Tibial nerve (tissue), 4 donors: ENCODE measurements at places on chromosomes 2 and 18. TPM values are rescaled to one million over a fixed set of nuclear protein-coding genes. Genes with fewer than 3 reads are reported as not detected.

Gene STARD6
- total RNA-seq: not detected

Gene DUSP2
- total RNA-seq: 21.1 TPM

Gene TRIM43
- total RNA-seq: not detected

Gene REG3G
- total RNA-seq: not detected

Gene KIF1A
- 49.4 TPM for total RNA-seq

Gene PTPN4
- total RNA-seq: 15.0 TPM

Gene LRP2
- not detected for total RNA-seq

Gene RAB6C
- total RNA-seq: not detected

Gene HRH4
- not detected for total RNA-seq

Gene ZC3H15
- total RNA-seq: 47.9 TPM

Gene UGT1A10
- not detected for total RNA-seq

DNA sequence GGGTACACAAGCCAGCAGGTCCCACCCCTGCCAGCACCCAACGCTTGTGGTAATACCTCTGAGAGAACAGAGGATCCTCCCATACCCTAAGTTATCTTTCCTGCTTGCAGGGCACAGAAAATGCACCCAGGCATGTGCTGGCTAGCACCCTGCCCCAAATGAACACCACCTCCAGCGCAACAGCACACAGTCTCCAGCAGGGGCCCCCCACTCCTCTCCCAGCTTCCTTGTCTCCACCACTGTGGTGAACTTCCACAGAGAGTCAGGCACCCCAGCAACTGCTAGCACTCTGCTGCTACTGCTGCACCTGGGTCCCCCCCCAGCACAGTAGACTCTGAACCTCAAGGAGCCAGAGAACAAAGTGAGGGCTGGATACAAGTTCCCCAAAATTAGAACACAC lies 216.8 kb upstream of the CNTNAP5 start:
- H3K4me3 ChIP-seq: no peak overlapping the region
- H3K4me1 ChIP-seq: no peaks in the 10 kb centered on the region
- DNase-seq: no peak
- H3K27ac ChIP-seq: no peak overlapping the region
- H3K27me3 ChIP-seq: no peaks in the 10 kb centered on the region

DNA sequence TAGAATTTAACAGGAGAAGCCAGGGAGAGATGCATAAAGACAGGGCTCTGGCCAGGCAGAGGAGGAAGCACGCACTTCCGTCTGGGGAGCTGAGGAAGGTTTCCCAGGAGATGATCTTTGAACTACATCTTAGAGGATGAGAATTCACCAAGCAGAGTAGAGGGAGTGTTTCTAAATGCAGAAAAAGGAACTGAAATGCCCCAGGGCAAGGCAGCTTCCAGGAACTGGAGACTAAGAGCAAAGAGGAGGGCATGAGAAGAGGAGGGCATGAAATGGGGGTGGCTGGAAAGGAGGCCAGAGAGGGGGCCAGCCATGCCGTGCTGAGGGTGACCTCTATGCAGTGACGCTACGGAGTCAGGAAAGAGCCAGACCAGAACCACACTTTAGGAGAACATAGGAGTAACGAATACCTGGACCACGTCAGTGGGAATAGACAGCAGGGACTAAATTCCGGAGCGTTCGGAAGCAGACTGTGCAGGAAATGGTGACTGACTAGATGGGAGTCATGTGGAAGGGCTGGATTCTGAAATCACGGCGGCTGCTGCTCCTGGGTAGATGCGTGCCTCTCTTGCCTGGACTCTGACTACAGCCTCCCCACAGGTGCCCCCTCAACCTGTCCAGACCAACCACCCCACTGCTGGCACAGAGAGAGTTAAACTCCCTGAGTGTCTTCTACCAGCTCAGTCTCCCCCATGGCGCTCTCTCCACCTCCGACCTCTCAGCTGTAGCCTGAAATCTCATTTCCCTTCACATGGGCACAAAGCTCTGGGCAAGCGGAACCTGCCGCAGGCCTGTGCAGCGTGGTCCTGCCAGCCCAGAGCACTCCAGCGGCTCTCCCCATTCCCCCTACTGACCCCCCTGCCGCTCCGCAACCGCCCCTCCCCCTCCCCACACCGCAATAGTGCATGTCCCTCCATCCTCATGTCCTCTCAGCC lies 87.0 kb upstream of the RTN4 start:
- H3K4me3 ChIP-seq: no peak overlapping the region
- no peak for DNase-seq
- no peak overlapping the region for H3K27ac ChIP-seq
- H3K4me1 ChIP-seq: no peaks in the 10 kb centered on the region
- no peaks in the 10 kb centered on the region for H3K27me3 ChIP-seq

DNA sequence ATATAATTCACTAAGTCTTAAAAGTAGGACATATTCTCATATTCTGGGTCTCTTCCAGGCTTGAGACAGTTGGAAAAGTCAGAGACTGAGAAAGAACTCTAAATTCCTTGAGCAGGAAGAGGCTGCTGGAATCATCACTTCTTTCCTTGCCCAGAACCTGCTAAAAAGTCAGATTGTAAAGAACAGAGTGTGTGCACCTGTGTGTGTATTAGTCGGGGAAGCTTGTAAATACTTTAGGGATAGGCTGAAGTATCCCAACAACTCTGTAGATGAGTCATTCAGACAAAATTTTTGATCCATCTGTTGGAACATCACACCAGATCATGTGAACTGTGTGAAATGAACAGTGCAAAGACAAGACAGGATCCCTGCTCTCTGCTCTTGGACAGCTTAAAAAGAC lies 16.1 kb downstream of the GAREM1 start:
- H3K27ac ChIP-seq: no peak overlapping the region
- H3K4me3 ChIP-seq: no peak overlapping the region
- no peaks in the 10 kb centered on the region for H3K27me3 ChIP-seq
- no peak for DNase-seq

- no peaks in the 10 kb centered on the region for H3K36me3 ChIP-seq
- no peak overlapping the region for H3K4me3 ChIP-seq
- DNase-seq: peak; percentile 65
- no peaks in the 10 kb centered on the region for H3K4me1 ChIP-seq
- H3K27ac ChIP-seq: no peak overlapping the region
These were observed 108.7 kb downstream of the DPP10 start for GRCh38 chr2:114550895-114551793.

DNA sequence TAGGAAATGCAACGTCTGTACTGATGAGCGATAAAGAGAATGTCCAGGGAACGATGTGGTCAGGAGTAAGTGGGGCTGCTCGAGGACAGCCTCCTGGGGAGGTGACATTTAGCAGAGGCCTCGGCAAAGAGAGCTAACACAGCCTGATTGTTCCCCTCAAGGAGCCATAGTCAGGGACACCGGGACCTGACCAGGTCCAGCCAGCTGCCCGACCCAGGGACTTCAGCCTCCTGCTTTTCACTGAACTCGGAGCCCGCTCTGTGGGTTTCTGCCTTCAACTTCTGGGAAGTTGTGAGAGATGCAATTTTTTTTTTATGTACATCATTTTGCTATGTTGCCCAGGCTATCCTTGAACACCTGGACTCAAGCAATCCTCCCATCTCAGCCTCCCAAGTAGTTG lies 10.1 kb downstream of the NEU2 start:
- no peak overlapping the region for H3K27ac ChIP-seq
- H3K36me3 ChIP-seq: no peaks in the 10 kb centered on the region
- no peaks in the 10 kb centered on the region for H3K4me1 ChIP-seq
- no peak overlapping the region for H3K4me3 ChIP-seq

DNA sequence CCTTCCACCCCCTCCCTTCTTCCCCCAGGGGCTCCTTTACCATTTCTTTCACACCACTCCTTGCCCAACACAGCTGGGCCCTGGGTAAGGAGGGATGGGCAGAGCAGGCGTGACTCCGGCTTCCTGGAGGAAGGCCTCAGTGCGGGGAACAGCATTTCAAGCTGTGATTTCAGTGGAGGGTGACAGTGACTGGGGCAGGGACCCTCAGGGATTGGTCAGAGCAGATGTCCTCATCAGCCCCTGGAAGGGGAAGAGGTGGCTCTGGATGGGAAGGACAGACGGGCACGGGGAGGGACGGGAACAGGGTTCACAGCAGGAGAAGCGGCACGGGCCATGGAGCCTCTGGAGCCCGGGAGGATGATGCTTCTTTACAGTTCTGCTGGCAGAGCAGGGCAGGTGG lies 130.8 kb upstream of the TWIST2 start:
- no peaks in the 10 kb centered on the region for H3K27me3 ChIP-seq
- H3K27ac ChIP-seq: no peak overlapping the region
- peaks cover 3% of the 10 kb centered on the region for H3K4me1 ChIP-seq
- H3K4me3 ChIP-seq: no peak overlapping the region
- no peak for DNase-seq

- no peaks in the 10 kb centered on the region for H3K27me3 ChIP-seq
- H3K4me3 ChIP-seq: no peak overlapping the region
- no peak overlapping the region for H3K27ac ChIP-seq
- no peak for DNase-seq
- H3K36me3 ChIP-seq: no peaks in the 10 kb centered on the region
These were observed 802.0 kb downstream of the DCC start for GRCh38 chr18:53142005-53142404.

DNA sequence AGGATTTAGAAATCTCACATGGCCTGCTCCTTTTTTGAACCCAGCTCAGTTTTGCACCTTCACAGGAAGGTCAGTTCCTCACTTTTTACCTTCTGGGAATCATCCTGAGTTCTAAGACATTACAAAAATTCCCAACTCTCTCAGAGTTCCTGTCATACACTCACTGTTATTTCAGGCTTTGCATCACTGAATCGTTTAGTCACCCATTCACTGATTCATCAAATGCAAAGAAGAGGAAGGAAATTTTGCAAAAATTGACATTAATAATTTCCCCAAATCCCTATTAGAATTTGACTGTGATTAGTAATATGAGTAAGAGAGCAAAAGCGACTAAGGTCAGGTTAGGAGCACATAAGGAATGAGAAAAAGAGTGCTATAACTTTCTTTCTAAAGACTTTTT lies 197.5 kb downstream of the PDE1A start:
- H3K27ac ChIP-seq: no peak overlapping the region
- H3K4me3 ChIP-seq: no peak overlapping the region
- H3K27me3 ChIP-seq: no peaks in the 10 kb centered on the region

DNA sequence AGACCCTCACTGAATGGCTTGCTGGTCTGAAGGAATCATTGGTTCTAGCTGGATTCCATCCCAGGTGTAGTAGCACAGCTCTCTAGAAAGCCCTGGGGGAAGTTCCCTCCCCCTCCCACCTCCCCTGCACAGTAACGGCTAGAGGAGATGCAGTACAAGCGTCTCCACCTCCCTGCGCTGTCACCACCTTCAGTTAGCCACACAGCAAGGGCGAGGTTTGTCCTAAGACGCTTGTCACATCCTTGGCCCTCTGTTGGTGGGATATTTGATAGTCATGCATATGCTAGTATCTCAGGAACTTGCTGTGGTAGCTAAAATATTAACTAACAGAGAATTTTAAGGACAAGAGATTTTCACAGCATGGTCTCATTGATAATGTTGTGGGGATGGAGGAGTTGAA lies 19.4 kb downstream of the TRAPPC12 start:
- H3K4me1 ChIP-seq: no peaks in the 10 kb centered on the region
- no peak overlapping the region for H3K4me3 ChIP-seq
- DNase-seq: no peak
- no peaks in the 10 kb centered on the region for H3K36me3 ChIP-seq

DNA sequence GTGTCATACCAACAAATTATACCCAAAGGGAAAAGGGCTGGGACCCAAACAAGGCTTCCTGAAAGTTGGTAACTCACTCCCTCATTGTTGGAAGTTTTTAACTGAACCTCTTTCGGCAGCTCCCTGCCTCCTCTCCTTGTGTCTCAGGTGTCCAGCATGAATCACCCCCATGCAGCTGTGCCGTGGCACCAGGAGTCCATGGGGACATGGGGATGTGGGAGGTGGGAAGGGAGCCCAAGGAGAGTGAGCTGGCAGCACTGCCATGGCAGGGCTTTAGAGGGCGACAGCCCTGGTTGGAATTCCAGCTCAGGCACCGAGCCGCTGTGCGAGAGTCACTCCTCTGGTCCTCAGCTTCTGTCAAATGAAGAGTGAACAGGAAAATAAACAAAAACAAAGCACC lies 12.5 kb upstream of the GYPC start:
- H3K27ac ChIP-seq: no peak overlapping the region
- H3K36me3 ChIP-seq: no peaks in the 10 kb centered on the region
- H3K4me1 ChIP-seq: no peaks in the 10 kb centered on the region
- no peak overlapping the region for H3K4me3 ChIP-seq

DNA sequence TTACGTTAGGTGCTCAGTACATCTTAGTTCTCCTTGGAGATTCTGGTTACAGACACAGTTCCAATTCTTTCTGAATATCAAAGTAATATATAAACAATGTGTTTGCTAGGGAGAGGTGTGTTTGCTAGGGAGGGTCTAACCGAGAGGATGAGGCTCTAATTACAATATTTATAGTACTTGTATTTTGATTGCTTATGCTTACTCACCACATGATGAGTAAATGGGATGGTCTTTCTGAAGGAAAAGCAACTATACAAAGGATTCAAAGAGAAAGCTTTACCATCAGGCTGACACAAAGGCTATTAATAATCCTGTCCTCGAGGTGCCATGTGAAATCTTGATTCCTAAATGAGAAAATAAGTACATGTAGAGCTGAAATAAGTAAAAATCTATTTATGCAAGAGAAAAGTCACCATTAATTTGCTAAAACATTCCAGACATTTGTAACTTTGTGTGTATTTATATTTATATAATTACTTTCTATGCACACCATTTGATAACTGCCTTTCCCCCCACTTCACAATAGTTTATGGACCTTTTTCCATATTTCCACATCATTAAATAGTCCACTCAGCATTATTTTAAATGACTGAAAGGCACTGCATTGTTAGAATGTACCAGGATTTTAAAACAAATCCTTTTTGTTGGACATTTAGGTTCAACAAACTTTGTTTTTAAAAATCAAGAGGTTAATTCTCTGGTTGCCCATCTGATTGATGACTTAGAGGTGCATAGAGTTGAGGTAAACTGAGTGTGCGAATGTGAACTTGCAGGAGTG lies 94.5 kb upstream of the FN1 start:
- DNase-seq: no peak
- no peaks in the 10 kb centered on the region for H3K4me1 ChIP-seq
- no peaks in the 10 kb centered on the region for H3K27me3 ChIP-seq
- no peak overlapping the region for H3K27ac ChIP-seq
- no peak overlapping the region for H3K4me3 ChIP-seq

DNA sequence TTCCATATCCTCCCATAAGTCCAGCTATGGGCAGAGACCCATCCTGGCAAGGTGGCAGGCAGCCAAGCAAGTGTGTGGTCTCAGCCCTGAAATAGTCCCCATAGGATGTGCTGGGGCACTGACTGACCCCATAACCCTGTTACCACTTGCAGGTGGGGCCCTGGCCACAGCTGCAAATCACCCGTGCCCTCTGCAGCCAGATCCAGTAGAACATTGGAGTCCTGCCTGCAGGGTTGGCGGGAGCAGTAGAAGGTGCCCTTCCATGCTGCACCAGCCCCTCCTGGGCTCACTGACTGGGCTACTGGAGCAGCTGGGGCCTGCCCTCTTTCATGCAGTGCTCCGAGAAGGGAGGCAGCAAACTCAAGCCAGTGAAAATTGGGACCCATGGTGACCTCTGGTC lies 112.6 kb upstream of the MCFD2 start:
- H3K36me3 ChIP-seq: peaks cover 19% of the 10 kb centered on the region
- H3K27ac ChIP-seq: no peak overlapping the region
- H3K4me1 ChIP-seq: peaks cover 16% of the 10 kb centered on the region
- DNase-seq: no peak
